Neural crest cell (in vitro differentiated cells): ENCODE measurements at places on chromosomes 13 and 19. TPM values are rescaled to one million over a fixed set of nuclear protein-coding genes. Genes with fewer than 3 reads are reported as not detected.

DNA sequence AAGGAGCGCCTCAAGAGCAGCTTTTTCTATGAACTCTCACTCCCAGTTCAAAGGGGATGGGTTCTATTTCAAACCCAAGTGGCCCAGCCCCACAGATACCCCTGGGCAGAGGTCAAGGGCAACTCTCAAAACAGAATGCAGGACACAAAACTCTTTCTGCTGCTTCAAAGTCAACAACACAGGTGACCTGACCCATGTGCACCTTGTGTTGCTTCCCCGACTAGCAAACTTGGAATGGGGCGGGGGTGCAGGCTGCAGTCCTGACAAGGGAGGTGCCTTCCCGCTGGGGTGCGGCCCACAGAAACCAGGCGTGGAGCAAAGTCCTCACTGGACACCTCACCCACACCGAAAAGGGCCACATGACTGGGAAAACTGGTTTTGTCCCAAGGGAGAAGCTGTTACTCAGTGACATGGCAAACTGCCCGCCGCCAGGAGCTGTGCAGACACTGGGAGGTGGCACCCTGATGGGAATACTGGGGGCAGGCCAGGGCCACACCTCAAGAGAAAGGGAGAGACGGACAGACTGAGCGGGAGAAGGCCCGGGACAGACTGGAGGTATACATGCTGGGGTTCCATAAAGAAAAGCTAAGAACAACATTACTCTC is 17.4 kb downstream of the ZC3H4 start:
- no peak overlapping the region for H3K4me3 ChIP-seq
- peaks cover 11% of the 10 kb centered on the region for H3K36me3 ChIP-seq
- no peaks in the 10 kb centered on the region for H3K27me3 ChIP-seq
- H3K27ac ChIP-seq = peak overlapping the region; percentile 78
- peaks cover 54% of the 10 kb centered on the region for H3K4me1 ChIP-seq

GRCh38 chr13:43077046-43077445 is 53.7 kb downstream of the DNAJC15 start:
- no peak overlapping the region for H3K4me3 ChIP-seq
- H3K27me3 ChIP-seq = no peaks in the 10 kb centered on the region
- H3K36me3 ChIP-seq = peaks cover 20% of the 10 kb centered on the region
- H3K4me1 ChIP-seq = peaks cover 25% of the 10 kb centered on the region
- H3K27ac ChIP-seq = peak overlapping the region; percentile 38
- DNase-seq = no peak

DNA sequence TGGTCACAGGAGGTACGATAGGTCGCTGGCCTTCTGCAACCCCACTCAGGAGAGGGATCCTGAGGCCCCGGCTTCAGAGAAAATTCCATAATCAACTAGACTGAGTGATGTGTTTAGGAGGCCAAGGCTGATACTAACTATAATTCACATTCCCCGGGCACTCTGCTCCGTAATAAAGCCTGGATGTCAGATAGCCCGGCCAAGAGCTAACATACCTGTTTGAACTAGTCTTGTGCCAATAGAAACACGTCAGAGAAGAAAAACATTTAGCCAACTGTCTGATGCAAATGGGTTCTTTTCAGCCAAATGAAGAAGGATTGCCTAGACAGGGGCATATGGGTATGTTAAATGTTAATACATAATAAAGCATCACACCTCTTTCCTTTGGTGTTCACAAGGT is 204.2 kb downstream of the TSHZ3 start:
- H3K36me3 ChIP-seq = no peaks in the 10 kb centered on the region
- no peak overlapping the region for H3K4me3 ChIP-seq
- no peaks in the 10 kb centered on the region for H3K27me3 ChIP-seq
- H3K27ac ChIP-seq = no peak overlapping the region

- no peak overlapping the region for H3K4me3 ChIP-seq
- DNase-seq = no peak
- H3K27ac ChIP-seq = no peak overlapping the region
- no peaks in the 10 kb centered on the region for H3K27me3 ChIP-seq
- peaks cover 7% of the 10 kb centered on the region for H3K4me1 ChIP-seq
- H3K36me3 ChIP-seq = no peaks in the 10 kb centered on the region
Observed at GRCh38 chr13:49315756-49316482, 68.2 kb downstream of the CDADC1 start.

DNA sequence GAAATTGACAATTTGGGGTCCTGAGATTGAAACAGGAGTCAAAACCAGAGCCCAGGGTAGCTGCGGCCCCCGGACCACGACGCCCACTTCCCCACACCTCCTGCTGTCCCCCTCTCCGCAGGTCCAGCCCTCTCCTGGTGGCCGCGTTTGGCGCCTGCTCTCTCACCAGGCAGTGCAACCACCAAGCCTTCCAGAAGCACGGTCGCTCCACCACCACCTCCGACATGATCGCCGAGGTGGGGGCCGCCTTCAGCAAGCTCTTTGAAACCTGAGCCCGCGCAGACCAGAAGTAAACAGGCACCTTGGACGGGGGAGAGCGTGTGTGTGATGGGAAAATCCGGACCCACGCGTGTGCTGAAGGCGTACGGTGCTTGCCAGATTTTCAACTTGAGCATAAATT is 22.9 kb downstream of the NAXD start:
- no peak overlapping the region for H3K4me3 ChIP-seq
- H3K27ac ChIP-seq = no peak overlapping the region
- H3K4me1 ChIP-seq = no peaks in the 10 kb centered on the region

- no peaks in the 10 kb centered on the region for H3K27me3 ChIP-seq
- peak; percentile 61 for DNase-seq
- H3K4me1 ChIP-seq = peaks cover 8% of the 10 kb centered on the region
- H3K27ac ChIP-seq = no peak overlapping the region
Observed at GRCh38 chr13:48749699-48750473, 96.2 kb downstream of the CYSLTR2 start.

- H3K27ac ChIP-seq = no peak overlapping the region
- no peaks in the 10 kb centered on the region for H3K27me3 ChIP-seq
- no peak for DNase-seq
- H3K4me3 ChIP-seq = no peak overlapping the region
Observed at GRCh38 chr13:26604784-26605545, 47.5 kb downstream of the WASF3 start.

DNA sequence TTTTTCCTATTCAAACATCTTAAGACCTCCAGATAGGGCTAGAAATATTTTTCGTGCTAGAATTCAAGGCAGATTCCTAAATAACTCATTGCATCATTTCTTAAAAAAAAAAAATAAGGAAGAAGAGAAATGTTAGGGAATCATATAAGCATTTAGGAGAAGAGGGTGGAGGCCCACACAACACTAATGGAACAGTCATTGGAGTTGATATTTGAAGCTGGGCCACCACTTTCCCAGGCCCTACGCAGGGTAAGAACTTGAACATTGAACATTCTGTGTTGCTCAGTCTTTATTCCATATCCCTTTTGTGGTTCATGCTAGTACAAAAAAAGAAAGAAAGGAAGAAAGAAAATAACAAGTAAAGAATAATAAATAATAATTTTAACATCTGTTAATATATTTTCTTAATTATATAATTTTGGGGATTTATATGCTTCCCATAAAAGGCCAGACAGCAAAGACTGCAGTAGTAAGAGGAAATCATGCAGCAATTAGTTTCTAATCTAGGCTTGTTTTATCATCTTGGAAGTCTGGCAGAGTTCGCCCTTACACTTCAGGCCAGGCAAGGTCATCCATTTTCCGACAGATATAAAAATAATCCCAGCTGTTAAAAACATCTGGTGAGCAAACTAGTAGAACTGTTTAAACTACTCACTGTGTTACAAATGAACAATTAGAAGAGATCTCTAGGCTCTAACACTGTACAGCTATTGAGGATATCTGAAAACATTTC is 127.7 kb downstream of the FRY start:
- no peak overlapping the region for H3K4me3 ChIP-seq
- no peak for DNase-seq
- no peaks in the 10 kb centered on the region for H3K27me3 ChIP-seq
- no peak overlapping the region for H3K27ac ChIP-seq
- H3K4me1 ChIP-seq = no peaks in the 10 kb centered on the region

DNA sequence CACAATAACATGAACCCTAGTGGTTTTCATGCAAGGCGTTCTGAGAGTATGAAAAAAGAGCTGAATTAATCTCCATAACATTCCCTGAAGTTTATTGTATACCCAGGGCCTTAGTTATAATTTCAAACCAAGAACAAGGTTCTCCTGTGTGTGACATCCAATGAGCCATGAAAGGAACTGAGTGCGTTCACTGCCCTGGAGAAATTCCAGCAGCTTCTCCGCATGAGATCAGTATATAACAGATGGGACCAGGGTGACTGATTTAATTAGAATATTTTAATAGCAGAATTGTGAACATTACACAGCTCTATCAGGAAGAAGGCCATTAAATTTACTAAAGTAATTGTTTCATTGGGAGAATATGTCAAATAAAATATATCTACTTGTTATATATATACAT is 1190.5 kb upstream of the SLC10A2 start:
- H3K4me1 ChIP-seq = peaks cover 7% of the 10 kb centered on the region
- no peaks in the 10 kb centered on the region for H3K36me3 ChIP-seq
- no peak for DNase-seq

DNA sequence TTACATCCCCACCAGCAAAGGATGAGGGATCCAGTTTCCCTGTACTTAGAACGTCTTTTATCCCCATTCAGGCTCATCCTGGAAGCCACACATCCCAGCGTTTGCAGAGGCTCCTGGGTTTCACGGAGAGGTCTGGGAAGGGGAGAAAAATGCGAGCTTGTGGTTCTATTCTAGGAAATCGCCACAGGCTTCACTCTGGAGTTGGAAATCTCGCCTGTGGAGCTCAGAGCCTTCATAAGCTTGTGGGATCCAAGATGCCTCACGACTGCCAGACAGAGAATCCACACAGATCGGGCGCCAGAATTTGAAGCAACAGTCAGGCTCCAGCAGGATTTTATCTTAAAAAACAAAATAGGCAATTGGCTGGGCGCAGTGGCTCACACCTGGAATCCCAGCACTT is 157.9 kb downstream of the PTPRS start:
- no peaks in the 10 kb centered on the region for H3K36me3 ChIP-seq
- no peaks in the 10 kb centered on the region for H3K27me3 ChIP-seq
- H3K4me1 ChIP-seq = no peaks in the 10 kb centered on the region
- H3K27ac ChIP-seq = no peak overlapping the region

DNA sequence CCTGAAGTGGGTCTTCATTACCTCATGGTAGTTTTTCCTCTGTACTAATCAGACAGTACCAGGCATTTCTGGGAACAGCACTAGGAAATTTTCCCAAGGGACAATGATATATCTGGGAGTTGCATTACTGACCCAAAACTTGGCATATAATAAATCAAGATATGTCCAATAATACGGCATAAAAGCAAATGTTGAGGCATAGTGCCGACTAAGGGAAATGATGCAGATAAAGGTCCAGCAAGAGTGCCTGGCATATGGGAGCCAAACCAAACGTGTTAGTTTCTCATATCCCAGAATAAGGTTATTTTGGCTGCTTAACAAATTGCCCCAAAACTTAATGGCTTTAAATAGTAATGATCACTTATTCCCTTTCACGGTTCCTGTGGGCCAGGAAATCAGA is 12.1 kb upstream of the TDRD3 start:
- no peak overlapping the region for H3K27ac ChIP-seq
- no peaks in the 10 kb centered on the region for H3K36me3 ChIP-seq
- no peak for DNase-seq
- no peak overlapping the region for H3K4me3 ChIP-seq
- peaks cover 7% of the 10 kb centered on the region for H3K4me1 ChIP-seq
- no peaks in the 10 kb centered on the region for H3K27me3 ChIP-seq

- no peaks in the 10 kb centered on the region for H3K27me3 ChIP-seq
- H3K27ac ChIP-seq = no peak overlapping the region
- no peak overlapping the region for H3K4me3 ChIP-seq
- no peaks in the 10 kb centered on the region for H3K4me1 ChIP-seq
- no peaks in the 10 kb centered on the region for H3K36me3 ChIP-seq
Observed at GRCh38 chr13:73610799-73611592, 523.2 kb downstream of the KLF12 start.

DNA sequence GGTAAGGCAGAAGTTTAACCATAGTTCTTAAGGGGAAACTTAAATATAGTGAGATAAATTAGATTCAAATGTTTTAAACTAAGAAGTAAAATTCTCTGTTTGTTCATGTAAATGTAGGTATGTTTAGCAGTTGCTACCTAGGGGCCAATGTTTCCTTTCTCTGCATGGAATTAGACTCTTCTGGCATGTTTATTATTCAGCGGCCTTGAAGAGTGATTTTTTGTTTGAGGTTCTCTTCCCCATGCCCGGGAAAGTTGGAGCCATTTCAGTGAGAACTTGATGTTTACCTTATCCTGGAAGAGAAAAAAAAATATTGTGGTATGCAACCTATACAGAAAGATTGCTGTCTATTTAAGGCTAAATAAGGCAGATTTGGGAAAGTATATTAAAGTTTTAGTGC is 492.9 kb downstream of the KLF5 start:
- H3K36me3 ChIP-seq = no peaks in the 10 kb centered on the region
- no peaks in the 10 kb centered on the region for H3K27me3 ChIP-seq
- no peak for DNase-seq

- DNase-seq = no peak
- no peak overlapping the region for H3K4me3 ChIP-seq
- H3K36me3 ChIP-seq = no peaks in the 10 kb centered on the region
- no peaks in the 10 kb centered on the region for H3K4me1 ChIP-seq
Observed at GRCh38 chr19:16342002-16342715, 17.5 kb downstream of the KLF2 start.

ZNF763 gene
- 2.9 and 4.5 TPM in 2 replicates for total RNA-seq

ZNF525 gene
- 6.9 and 8.4 TPM in 2 replicates for total RNA-seq

C19orf85 gene
- not detected in 2 replicates for total RNA-seq

LDLR gene
- total RNA-seq = 141 and 152 TPM in 2 replicates

URAD gene
- 0.26 TPM in 1 of 2 replicates, not detected in the other for total RNA-seq

THSD8 gene
- 34.7 and 49.1 TPM in 2 replicates for total RNA-seq

LIM2 gene
- not detected in 2 replicates for total RNA-seq

CLPTM1 gene
- 89.9 and 93.2 TPM in 2 replicates for total RNA-seq

OR7D2 gene
- 1.6 and 1.9 TPM in 2 replicates for total RNA-seq
